ENCODE measurements at places on chromosomes 7 and 10.

DNA sequence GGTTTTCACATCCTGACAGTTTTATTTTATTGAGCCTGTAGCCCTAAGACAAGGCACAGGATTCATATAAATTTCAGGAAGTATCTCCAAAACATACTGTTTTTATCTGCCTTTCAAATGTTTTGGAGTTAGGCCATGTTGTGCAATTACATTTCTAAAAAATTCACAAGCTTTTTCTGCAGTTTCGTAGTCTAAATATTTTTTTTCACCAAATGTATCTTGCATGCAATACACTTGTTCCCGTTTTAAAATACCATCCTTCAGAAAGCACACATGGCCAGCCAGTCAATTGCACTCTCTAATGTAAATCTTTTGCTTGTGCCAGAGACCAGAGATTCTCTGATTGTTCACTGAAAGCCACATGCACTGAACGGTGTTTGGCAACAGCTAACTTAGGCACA, 161.5 kb upstream of the PRKCQ start:
- DNase-seq = peak; percentile 71

DNA sequence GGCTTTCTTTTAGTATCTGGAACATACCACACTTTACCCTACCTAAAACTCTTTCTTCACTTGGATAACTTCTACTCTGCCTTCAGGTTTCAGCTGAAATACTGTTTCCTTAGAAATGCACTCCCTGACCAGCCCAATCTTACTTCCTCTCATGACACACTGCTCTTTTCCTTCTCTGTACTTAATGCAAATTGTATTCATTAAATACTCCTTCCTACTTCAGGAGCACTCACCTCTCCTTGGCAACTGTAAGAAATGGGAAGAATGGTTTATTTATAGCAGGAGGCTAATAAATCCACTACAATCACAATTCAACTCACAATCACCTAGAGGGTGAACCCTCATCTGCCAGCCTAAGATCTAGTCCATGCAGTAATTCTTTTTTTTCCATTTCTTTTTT, 15.2 kb downstream of the ZCWPW1 start:
- no peak for DNase-seq

DNA sequence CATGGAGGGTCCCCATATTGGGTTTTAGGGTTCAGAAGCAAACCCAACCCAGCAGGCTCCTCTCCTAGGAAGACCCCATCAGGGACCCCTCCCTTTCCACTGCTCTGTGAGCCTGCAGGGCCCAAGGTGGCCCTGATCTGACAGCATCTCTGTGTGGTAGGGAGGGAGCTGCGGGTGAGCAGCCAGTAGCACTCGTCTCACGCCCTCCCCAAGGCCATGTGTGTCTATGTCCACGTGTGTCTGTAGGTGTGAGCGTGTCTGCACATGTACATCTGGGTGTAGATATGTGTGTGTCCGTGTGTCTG, 103.5 kb upstream of the FAM20C start:
- DNase-seq = no peak

DNA sequence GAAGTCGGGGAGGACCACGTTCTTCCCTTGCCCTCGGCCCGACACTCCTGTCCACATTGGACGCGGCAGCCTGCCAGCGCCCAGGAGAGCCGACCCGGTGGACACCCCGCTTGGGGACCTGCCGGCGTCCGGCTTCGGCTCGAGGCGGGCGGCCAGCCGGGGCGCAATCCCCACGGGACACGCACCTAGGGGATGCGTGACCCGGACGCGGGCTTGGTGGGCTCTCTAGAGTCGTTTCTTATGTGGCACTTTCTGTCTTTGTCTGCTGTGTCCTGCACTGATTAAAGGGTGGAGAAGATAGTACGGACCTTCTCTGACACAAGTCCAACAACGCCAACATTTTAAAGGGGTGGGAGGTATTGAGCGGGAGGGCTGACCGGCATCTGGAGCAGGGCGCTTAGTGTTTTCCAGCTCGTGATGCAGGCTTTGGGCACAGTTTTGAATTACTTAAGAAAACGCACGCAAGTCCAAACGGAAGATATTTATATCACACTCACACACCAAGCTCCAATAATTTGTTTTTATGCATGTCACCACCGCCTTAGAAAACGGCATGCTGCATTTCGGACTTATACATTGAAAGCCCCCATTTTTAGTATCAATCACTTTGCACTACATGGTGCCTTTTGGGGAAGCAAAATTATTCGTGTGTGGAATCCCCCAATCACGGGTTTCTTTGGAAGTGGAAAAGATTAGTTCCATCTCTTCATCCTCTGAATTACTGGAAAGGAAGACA, 3.9 kb upstream of the SPAG6 start:
- DNase-seq = peak; percentile 34

DNA sequence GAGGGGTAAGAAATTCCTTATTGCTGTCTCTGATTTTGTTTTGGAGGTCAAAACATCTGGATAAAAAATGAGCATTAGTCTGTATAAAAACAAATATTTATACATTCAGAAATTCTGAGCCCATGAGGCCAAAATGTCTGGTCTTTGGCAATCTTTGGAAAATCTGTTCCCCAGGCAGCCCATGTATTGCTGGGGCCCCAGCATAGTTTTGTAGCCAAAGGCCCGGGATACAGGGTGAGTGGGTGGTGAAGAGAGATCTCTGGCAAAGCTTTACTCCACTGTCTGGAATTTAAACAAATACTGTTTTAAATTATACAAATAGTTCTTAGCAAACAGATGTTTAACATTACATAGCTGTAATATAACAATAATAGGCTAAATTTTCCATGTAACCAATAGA, 134.7 kb upstream of the GALNT17 start:
- DNase-seq = peak; percentile 1

- no peak for DNase-seq
Measured at GRCh38 chr10:113959383-113959760, 84.3 kb upstream of the ADRB1 start.

DNA sequence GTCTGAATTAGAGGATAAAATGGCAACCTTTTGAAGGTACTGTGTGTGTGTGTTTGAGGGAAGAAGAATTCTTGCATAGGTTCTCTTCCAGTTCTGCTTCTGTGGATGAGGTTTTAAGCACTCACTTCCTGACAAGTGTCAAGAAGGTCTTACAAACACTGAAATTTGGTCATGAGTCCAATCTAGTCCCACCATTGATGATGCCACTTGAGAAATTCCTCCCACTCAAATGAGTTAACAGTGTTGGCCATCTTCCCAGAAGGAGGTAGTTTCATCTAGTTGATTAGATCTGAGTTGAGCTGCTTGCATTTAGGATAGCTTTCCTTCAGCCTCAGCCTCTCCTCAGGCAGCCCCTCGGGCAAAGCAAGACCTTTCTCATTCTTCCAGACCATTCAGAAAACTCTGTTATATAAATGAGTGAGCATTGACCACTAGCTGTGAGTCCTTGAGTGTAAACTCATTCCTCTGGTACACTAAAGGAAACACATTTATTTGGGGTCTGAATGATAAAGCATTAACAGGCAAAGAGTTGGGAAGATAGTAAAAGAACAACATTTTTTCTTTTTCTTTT, 189.5 kb downstream of the TRIL start:
- peak; percentile 38 for DNase-seq
